ENCODE measurements at places on chromosomes 11 and 22. TPM values are rescaled to one million over a fixed set of nuclear protein-coding genes. Genes with fewer than 3 reads are reported as not detected.

- no peak for DNase-seq
Measured at GRCh38 chr22:22418957-22419356, 89.6 kb downstream of the ZNF280B start.

DNA sequence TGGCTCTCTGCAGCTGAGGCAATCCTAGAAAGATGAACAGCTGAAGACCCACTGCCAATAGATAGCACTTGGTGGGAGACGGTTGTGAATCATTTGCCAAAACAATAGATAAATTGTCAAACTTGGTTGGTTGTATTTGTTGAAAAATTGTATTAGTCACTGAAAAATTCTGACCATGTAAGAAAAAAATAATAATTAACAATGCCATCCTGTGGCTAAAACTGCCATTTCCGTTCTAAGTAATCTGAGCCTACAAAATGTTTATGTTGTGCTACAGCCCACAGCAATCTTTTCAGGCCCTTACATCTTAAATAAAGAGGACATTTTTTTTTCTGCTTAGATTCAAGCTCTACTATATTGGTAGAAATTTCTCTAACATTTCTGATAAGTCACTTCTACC, 103.2 kb upstream of the ANO3 start:
- no peak for DNase-seq

DNA sequence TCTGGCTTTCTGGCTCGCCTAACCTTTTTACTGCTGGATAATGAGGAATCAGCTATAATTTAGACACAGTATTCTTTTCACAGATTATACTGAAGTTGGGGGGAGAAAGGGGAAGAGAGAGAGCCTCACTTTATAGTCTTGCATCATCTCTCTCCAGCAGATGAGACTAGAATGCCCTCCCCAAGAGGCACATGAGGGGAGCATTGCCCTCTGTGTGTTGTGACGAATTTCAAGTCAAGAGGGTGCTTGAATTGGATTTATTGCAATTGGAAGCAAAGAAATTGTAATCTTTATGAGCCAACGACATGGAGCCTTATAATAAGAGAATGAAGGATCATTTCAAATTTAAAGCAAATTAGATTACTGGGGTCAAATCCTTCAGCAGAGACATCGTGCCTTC, 17.6 kb upstream of the CADM1 start:
- DNase-seq = no peak

- DNase-seq = no peak
Measured at GRCh38 chr22:31477329-31477728, 12.3 kb downstream of the EIF4ENIF1 start.

- peak; percentile 89 for DNase-seq
Measured at GRCh38 chr11:63023841-63024648, 8.4 kb upstream of the SLC22A8 start.

- DNase-seq = no peak
Measured at GRCh38 chr22:33741025-33741424, 179.3 kb downstream of the LARGE1 start.

DNA sequence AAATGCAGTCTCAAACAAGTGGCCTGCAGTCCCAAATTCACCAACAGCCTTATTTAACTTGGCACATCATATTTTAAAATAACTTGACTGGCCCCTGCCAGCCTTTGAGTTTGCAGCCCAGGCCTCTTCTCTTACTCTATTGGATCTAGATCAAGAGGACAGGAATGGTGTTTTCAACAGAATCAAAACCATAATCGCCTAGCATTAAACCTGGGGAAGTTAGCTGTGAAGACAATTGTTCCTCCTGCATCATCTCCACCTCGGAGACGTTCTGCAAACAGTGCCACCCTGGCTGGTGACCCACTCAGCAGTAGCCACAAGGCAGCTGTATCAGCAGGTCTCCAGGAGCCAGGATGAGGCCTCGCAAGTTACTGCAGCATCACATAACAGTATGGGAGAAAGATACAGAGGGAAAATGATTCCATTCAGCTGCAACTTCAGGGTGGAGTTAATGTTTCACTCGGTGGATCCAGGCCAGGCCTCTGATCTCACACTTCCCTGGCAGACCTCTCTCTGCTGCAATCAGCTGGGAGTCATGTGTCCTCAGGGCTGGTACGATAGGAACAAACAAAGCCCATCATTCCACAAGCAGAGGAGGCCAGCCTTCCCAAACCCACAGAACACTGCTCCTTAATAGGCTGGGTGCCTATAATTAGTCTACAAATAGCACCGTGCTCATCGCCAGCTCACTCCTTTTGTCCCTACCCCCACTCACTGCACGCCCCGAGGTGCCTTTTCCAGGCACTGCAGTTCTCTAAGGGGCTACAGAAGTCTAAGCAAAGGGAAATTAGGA, 18.6 kb upstream of the SCN2B start:
- DNase-seq = peak; percentile 75

GRCh38 chr22:36237462-36238372, 1.6 kb downstream of the APOL2 start:
- DNase-seq = no peak

GRCh38 chr22:33620085-33620484, 300.2 kb downstream of the LARGE1 start:
- no peak for DNase-seq

GRCh38 chr11:2673250-2673610, 26.6 kb downstream of the KCNQ1OT1 start:
- peak; percentile 13 for DNase-seq

GRCh38 chr11:342328-342727, 21.7 kb upstream of the IFITM3 start:
- DNase-seq = no peak

GRCh38 chr11:75868990-75869389, 54.0 kb downstream of the UVRAG start:
- DNase-seq = no peak

The KIF18A gene
- total RNA-seq = 0.08 TPM

The MIF gene
- 108 TPM for total RNA-seq

The APOA5 gene
- 1,045 TPM for total RNA-seq

The VPREB1 gene
- total RNA-seq = not detected

The PNPLA5 gene
- not detected for total RNA-seq

The OR2D2 gene
- total RNA-seq = not detected

The ARFGAP3 gene
- 19.5 TPM for total RNA-seq

The CADM1 gene
- total RNA-seq = 13.0 TPM
